ENCODE measurements at places on chromosomes 12 and 14.

- DNase-seq = no peak
Measured at GRCh38 chr12:65164774-65165173, 4.6 kb upstream of the LEMD3 start.

DNA sequence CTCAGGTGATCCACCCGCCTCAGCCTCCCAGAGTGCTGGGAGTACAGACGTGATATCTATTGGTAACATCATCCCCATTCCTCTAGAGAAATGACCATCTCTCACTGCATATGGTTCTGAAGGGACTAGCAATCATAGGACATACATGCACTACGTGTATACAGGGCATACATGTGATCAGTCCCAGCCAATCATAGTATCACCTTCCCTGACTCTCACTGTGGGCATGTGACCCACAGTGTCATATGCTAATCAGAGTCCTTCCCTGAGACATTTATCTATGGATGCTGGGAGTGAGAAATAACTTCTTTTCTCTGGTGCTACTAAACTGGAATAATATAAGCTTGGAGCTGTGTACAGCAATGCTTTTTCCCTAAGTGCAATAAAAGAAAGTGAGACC lies 12.1 kb upstream of the FBXW8 start:
- no peak for DNase-seq

DNA sequence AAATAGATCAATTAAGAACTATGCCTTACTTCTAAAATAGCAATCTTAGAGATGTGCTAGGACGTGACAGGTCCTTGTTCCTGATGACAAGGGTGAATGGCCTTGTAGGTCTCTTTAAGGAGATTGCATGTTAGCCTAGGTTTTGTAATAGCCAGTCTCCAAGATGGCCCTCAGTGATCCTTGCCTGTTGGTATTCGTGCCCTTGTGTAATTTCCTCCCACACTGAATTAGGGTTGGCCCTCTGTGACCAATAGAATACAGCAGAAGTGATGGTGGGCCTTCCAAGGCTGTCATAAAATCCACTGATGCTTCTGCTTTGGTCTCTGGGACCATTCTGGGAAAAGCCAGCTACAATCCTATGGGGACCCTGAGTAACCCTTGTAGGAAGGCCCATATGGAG lies 38.2 kb upstream of the SNX6 start:
- no peak for DNase-seq

GRCh38 chr12:72241552-72241951 lies 30.6 kb upstream of the TRHDE start:
- DNase-seq = no peak

GRCh38 chr14:95886366-95887056 lies 9.9 kb downstream of the TUNAR start:
- DNase-seq = no peak

DNA sequence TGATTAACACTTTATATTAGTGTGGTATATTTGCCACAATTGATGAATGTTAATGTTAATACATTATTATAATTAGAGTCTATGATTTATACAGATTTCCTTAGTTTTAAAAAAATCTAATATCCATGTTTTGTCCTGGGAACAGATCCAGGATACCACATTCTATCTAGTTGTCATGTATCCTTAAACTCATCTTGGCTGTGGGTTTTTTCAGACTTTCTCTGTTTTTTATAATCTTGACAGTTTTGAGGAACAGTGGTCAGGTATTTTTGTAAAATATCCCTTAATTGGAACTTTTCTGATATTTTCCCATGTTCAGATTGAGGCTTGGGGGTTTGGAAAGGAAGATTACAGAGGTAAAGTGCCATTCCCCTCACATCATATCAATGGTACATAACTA lies 104.1 kb downstream of the LMNTD1 start:
- DNase-seq = no peak

GRCh38 chr14:34184126-34184525 lies 233.3 kb upstream of the EGLN3 start:
- DNase-seq = no peak

DNA sequence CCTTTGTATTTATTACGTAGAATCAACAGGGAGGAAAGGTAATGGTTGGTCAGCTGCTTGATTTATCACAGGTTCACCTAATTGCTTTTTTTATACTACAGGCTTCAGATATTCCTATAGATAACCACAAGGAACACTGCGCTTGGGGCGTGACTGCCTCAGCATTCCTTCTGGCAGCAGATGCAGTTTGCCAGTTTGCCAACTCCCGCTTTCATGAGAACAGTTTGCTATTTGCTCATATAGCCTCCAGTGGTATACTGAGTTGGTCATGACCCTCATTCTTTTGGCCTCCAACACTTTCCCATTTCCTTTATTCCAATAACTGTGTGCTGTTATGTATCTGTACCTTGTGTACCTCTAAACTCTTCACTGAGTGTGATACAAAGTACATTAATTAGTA lies 38.6 kb upstream of the ACSM4 start:
- DNase-seq = no peak

- no peak for DNase-seq
Measured at GRCh38 chr12:26455936-26456574, 260.7 kb downstream of the SSPN start.

DNA sequence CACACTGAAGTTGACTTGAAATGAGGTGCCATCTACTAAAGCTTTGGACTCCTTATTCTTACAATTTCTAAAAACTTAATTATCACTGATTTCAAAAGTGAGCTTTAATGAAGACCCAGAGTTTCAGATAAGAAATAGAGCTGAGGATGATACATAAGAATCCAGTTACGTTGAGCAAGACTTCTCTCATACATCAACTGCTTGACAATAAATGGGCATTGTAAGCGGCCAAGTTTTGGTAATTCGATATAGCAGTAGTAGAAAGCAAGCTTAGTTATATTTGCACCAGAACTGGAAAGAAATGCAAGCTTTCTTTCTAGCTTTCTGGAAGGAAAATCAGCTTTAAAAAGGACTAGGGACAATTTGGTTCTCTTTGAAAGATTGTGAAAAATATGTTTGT lies 1359.6 kb downstream of the FSCB start:
- DNase-seq = no peak

DNA sequence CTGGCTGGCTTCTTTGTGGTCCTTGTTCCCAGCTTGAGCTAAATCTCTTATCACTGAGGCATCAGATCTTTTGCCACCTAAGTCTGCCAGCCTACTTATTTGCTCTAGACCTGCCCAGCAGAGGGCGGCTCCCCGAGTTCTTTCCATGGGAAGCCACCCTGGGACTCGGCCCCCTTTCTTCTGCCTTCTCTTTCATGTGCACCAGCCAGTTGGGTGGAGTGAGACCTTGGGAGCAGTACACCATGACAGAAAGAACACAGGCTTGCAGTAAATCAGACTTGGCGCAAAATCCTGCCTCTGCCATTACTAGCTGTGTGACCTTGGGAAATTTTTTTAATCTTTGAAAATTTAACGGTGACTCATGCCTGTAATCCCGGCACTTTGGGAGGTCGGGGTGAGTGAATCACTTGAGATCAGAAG lies 7.4 kb downstream of the SMAGP start:
- DNase-seq = peak; percentile 51

- DNase-seq = no peak
Measured at GRCh38 chr14:74867673-74868072, 8.3 kb downstream of the PROX2 start.

DNA sequence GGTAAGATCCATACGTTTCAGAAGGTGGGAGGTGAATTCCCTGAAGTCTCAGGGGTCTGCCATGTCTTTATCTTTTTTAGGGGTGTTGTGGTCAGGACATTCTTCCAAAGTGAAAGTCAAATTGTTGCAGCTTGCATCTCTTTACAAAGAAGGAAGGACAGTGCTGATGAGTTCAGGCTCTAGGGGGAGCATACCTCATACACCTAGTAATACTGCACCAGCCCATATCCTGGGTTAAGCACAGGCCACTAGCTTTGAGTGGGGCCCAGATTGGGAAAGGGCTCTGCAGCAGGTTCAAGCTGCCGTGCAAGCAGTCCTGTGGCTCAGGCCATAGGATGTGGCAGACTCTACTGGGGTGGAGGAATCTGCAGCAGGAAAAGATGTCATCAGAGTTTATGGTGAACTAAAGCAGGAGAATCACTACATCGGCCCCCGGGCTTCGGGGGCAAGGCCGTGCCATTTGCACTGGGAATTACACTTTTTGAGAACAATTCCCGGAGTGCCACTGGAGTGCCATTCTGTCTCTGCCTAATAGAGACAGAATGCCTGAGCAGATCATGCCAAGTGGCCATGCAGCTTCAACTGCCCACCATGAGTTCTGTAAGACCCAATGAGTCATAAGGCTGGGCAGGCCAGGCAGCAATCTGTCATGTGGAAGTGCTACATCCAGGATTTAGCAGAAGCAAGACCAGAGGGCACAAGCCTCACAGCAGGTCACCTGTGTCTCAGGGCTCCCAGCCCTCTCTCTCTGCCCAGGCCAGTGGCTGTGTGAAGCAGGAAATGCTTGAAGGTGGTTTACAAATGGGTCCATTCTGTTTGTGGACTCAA lies 32.3 kb downstream of the DIO3 start:
- DNase-seq = no peak

DNA sequence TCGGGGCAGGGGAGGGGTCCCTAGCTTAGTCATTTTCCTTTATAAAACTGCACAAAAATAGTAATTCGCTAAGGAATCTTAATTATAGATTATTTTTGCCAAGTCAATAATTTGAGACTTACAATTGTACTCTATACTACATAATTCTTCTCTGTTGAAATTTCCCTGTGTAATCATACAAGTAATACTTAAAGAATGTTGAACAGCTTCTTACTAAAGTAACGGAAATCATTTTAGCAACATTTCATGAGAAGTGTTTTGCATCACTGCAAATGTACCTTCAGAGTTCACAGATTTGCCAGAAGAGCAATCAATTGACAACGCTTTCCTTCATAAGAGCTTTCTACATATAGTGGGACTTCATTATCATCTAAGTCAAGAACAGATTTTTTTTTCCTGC lies 7.9 kb upstream of the GNG2 start:
- no peak for DNase-seq

DNA sequence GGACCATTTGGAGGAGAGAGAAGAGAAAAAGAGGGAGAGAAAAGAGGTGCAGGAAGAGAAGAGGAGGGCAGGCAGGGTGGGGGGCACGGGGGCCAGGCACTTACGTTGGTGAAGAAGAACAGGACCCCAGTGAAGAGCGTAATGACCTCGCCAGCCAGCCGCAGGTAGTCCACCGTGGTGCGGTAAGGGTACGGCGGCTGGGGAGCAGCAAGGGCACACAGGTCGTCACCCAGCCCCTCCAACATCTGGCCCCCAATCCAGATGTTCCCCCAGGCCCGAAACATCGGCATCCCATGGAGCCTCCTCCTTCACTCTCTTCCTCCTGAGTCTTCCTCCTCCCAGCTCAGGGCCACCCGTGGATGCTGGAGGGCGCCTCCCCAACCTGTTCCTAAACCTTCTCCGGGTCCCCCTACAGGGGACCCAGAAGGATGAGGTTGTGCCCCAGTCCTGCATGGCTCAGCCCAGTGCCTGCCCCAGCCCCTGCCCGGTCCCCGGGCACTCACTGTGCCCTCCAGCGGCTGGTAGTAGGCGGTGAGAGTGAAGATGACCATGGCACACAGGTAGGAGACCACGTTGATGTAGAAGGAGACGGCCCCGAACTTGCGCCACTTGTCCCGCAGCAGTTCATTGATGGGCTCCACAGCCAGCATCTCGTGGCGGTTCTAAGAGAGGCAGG lies 39.2 kb downstream of the TRPV4 start:
- no peak for DNase-seq

DNA sequence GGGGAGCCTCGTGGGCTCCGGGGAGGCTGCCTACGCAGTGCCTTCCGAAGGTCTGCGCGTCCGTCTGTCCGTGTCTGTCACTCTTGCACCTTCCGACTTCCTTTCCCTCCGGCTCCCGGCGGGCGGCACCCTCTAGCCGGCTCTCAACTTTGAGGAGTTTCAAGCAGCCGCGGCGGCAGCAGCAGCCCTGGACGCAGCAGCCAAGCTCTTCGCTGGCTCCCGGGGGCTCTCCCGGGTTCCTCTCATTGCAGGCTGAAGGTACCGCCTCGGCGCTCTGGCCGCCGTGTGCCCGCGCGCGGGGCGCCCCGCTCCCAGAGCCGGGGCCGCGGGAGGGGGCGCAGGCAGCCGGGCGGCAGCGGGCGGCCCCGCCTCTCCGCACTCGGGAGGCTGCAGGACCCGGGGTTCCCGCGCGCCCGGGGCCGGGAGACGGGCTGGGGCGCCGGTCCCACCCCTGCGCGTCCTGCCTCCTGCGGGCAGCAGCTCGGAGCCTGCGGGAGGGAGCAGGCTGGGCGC lies at the start of the genes AMIGO2 and PCED1B:
TSS of gene AMIGO2 (minus strand) at position 492 of the 513 bp plus-strand sequence. CDS start 957 bp downstream, outside the sequence.
TSS of gene PCED1B (plus strand) at position 154 of the 513 bp plus-strand sequence. CDS start 155,443 bp downstream, outside the sequence.
- DNase-seq = no peak

GRCh38 chr14:93037351-93037750 lies 78.4 kb downstream of the ITPK1 start:
- no peak for DNase-seq

GRCh38 chr12:102299731-102300130 lies 102.1 kb upstream of the PMCH start:
- no peak for DNase-seq

DNA sequence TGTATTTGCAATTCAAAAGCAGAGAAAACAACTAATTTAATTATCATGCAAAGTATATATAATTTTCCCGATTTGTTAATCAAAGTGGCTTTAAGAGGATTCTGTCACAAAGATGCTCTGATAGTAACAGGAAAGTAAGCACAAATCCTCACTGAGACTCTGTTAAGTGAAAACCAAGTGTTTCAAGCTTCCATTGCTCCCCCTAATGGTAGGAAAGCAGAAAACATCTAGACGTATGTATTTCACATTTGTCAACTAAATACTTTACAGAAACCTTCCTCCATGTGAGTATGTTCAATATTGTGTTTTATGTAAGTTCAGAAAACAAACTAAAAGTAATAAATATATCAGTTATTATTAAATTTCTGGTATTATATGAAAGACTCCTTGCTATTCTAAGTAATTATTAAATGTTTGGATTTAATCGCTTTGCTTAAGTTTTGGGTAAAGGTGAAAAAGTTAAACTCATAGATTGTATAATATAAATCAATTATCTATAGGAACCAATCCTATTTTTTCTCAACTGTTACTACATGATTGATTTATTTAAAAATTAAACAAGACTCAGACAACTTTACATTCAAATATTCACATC lies 1.5 kb upstream of the NTS start:
- peak; percentile 15 for DNase-seq

GRCh38 chr14:93936245-93936644 lies 9.1 kb downstream of the FAM181A start:
- DNase-seq = peak; percentile 30

GRCh38 chr12:110741341-110742095 lies 1.2 kb downstream of the PPP1CC start:
- DNase-seq = no peak

Data from urothelium cell line (cell line).